GM03348 (cell line): ENCODE measurements at places on chromosomes 6 and 20.

DNA sequence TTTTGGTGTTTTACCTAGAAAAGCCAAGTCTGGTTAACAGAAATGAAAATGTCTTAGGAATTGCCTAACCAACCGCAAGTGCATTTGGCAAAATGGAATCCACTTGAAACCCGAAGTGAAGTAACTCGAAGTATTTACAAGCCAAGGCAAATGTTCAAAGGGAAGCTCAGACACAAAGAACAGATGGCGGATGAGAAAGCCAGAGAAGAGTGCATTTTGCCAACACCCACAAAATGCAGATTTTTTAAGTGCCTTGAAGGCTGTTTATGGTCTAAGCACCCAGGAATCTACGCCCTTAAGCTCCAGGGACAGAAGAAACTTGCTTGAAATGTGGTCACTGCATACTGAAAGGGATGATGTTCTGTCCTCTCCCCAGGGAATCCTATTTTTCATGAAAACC, 70.0 kb upstream of the TBXT start:
- DNase-seq = peak; percentile 57

- no peak for DNase-seq
Measured at GRCh38 chr6:104166055-104166668, 693.6 kb downstream of the HACE1 start.

- no peak for DNase-seq
Measured at GRCh38 chr6:11120271-11121005, 8.9 kb upstream of the ERVFRD-1 start.

- DNase-seq = no peak
Measured at GRCh38 chr6:108163267-108163643, 2.6 kb upstream of the NR2E1 start.

DNA sequence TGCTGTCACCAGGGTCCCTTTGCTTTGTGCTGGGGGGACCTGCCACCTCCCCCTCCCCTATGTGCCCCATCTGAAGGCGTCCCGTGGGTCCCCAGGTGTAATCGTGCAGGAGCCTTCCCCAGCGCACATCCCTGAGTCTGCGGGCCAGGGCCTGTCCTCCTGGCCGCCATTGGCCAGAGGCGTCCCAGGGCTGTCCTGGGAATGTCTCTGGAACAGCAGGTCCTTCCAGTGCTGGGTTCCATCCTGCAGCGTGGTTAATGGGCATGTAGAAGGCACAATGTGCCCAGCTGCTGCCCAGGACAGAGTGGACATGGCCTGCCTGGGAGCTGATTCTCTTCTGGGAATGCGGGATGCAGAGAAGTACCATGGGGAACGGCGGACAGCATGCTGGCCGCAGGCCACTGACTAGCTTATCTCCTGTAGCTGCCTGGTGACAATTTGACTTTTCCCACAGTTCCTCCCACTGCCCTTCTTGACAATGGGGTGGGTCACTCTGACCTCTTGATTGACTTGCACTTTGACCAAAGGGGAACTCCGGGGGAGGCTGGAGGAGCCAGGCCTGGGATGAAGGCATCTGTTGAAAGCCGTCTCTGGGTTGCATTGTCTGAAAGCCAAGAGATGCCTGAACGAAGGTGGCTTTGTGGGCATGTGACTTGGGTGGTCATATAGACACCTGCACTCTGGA, 64.0 kb downstream of the CTCFL start:
- no peak for DNase-seq

DNA sequence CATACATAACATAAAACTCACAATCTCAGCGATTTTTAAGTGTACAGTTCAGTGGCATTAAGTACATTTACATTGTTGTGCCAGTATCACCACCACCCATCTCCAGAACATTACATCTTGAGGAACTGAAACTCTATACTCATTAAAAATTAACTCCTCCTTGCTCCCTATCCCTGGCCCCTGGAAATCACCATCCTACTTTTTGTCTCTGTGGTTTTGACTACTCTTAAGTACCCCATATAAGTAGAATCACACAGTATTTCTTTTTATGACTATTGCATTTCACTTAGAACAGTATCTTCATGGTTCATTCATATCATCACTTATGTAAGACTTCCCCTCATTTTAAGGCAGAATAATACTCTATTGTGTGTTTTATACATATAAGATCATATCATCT, 1108.1 kb downstream of the GRIK2 start:
- no peak for DNase-seq

GRCh38 chr20:48807051-48807450, 20.7 kb downstream of the PREX1 start:
- no peak for DNase-seq

- DNase-seq = no peak
Measured at GRCh38 chr20:61884571-61885389, 180.9 kb downstream of the TAF4 start.

- no peak for DNase-seq
Measured at GRCh38 chr6:132139611-132140010, 188.4 kb upstream of the CCN2 start.

GRCh38 chr6:81731814-81732213, 20.7 kb downstream of the TENT5A start:
- no peak for DNase-seq

- DNase-seq = no peak
Measured at GRCh38 chr6:117311726-117312125, 46.4 kb downstream of the VGLL2 start.

- DNase-seq = no peak
Measured at GRCh38 chr20:51393571-51393970, 148.9 kb downstream of the NFATC2 start.

- DNase-seq = peak; percentile 53
Measured at GRCh38 chr6:34514593-34515472, 41.3 kb downstream of the SPDEF start.

DNA sequence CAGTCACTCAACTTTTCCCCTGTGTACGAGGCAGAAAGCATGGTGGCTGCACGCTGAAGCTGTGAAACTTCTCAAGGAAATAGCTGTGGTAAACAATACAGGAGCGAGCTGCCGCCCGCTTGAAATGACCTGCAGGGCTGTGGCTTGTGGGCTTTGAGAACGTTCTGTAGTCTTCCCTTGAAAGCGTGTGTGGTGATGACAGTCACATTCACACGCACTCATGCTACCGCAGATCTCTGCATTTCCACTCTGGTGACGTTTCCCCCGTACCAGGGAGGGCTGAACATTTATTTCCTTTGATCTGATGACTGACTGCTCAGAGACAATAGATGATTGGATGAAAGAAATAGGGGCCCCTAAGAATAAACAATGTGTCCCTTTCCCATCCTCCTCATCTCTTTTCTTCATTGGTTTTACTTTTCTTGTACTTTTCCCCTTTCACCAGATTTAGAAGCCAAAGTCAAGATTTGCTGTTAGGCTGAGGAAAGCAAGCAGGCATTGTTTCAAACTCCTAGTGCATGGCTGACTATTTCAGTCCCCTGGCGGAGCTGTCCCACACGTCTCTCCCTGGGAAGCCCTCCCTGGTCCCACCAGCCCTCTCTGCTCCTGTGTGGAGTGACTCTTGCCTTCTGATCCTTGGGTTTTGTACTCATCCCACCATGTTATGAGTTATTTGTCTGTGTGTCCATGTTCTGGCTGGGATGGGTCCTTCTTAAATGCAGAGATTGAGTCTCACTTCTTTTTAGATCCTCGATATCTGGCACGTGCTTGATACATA, 3.9 kb downstream of the SYTL3 start:
- no peak for DNase-seq

GRCh38 chr20:47578543-47578942, 76.9 kb downstream of the NCOA3 start:
- DNase-seq = no peak

- no peak for DNase-seq
Measured at GRCh38 chr20:37142708-37143107, 36.4 kb upstream of the RPN2 start.

DNA sequence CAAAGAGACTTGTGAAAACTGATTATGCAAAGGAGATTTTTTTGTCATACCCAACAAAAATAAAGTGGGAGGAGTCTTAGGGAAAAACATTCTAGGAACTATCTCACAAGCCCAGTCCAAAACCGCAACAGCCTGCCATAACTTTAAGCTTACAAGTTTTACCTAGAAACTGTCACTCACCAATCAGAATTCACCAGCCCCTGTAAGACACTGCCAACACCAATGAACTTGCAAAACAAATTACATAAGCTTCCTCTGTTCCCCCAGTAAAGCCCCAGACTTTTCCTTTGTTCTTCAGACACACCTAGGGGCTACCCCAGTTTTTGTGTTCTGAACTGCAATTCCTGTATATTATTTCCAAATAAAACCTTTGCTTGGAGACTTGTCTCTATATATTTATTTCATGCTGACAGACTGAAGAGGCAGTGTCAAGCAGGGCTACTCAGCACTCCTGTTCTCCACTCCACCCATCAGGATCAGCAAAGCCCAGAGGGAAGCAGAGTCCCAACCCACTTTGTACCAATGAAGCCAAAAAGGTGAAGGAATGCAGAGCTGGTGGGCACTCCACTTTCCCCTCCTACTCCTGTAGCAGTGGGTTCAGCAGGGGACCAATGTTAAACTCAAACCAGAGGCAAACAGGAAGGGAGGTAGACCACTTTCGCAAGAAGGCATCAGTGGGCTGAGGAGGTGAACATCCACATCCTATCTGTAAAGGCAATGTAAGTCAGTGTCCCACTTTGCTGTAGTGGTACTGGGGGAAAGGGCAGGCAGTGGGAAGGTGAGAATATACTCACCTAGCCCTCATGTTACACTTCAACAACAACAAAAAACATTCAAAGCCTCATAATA, 142.5 kb upstream of the RUNX2 start:
- no peak for DNase-seq

DNA sequence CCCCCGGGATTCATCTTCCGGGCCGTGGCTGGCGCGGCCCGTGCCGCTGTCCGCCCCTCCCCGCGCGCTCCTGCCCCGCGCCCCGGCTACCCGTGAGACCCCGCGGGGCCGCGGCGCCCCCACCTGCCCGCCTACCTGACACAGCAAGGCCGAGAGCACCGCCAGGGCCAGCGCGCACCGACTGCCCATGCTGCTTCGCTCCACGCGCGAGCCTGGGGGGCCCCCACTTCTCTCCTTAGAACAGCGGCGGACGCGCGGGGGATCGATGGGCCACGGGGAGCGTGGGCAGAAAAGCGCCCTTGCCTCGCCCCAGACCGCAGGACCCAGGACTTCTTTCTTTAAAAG, 955 bp downstream of the DLL1 start:
- no peak for DNase-seq

DNA sequence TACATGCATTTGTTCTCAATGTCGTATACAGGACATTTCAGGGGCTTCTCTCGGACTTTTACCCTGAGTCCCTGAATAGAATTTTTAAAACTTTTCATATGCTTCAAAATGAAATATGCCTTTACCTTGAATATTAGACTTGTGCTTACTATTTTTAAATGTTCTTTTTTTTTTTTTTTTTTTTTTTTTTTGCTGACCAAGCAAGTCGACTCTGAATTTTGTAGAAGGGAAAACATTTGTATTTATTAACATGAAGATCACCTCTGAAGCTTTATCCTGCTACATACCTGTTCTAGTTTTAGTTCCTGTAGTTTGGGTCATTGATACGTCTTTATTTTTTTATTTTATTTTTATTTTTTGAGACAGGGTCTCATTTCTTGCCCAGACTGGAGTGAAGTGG, 39.7 kb upstream of the SAYSD1 start:
- no peak for DNase-seq

GRCh38 chr20:63003546-63003945, 3.2 kb downstream of the BHLHE23 start:
- DNase-seq = no peak

DNA sequence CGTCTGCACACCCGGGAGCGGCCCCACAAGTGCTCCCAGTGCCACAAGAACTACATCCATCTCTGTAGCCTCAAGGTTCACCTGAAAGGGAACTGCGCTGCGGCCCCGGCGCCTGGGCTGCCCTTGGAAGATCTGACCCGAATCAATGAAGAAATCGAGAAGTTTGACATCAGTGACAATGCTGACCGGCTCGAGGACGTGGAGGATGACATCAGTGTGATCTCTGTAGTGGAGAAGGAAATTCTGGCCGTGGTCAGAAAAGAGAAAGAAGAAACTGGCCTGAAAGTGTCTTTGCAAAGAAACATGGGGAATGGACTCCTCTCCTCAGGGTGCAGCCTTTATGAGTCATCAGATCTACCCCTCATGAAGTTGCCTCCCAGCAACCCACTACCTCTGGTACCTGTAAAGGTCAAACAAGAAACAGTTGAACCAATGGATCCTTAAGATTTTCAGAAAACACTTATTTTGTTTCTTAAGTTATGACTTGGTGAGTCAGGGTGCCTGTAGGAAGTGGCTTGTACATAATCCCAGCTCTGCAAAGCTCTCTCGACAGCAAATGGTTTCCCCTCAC, 21.0 kb downstream of the PRDM1 start:
- DNase-seq = no peak

DNA sequence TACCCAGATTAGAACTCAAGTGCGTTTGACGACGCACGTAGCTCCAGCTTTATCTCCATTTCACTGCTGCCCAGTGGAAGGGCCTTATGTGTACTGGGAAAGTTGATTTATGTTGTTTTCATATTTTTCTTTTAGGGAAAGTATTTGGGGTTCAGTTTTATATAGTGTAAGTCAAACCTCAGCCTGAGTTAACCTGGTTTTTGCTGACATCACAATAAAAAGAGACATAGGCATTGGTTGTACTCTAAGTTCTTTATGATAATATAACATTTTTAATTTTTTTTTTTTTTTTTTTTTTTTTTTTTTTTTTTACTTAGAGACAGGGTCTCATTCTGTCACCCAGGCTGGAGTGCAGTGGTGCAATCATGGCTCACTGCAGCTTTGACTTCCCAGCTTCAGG, 34.1 kb upstream of the PRL start:
- no peak for DNase-seq

DNA sequence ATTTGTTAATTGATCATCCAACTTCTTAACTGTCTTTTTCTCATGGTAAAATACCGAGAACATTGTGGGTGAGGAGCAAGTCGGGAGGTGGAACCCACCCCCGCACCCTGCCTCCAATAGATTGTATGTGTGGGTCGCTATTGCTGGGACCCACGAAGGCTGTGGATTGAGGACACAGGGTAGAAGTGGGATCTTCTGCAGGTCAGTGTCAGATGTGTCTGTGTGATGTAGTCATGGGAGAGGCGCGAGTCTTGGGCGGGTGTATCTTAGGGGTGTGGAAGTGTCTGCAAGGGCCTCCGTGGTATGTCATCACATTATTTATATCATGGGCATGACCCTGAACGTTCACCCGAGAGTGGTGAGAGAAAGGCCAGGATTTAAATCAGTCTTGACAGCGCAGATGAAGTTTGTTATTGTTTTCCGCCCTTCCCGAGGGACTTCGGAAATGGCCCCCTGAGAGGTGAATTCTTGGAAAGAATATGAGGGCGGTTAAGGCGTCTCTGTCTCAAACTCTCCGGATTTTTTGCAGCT, 472 bp upstream of the PAQR8 start:
- DNase-seq = peak; percentile 49

DNA sequence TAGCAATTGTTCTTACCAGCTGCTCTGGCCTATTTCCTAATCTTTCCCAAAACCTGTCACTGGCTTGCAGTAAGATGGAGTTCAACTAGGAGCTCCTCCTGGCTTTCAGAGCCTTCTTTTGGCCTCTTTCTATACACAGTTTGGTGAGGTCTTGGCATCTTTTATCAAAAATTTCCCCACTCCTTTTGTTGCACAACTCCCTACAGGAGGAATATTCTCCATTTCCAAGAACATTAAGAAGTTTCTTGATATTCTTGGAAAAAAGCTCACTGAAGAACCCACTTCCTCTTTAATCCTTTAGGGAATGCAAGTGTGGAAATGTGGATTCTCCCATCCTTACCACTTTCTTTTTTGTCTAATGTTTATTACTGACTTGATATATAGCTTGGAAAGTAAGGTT, 171.3 kb upstream of the KCNK16 start:
- DNase-seq = no peak

- DNase-seq = no peak
Measured at GRCh38 chr6:139955366-139956155, 581.1 kb upstream of the CITED2 start.

GRCh38 chr6:46953921-46954320, 32.2 kb upstream of the ADGRF5 start:
- DNase-seq = no peak
